Progenitor cell of endocrine pancreas (in vitro differentiated cells): ENCODE measurements at places on chromosomes 13 and 19.
A peak's percentile ranks its signal among the peaks of the same experiment; 100 is the strongest.

GRCh38 chr19:38361633-38362075 is 12.7 kb upstream of the PSMD8 start:
- DNase-seq, result peak; percentile 77

- DNase-seq, result no peak
Observed at GRCh38 chr19:8575467-8575997, 1.7 kb downstream of the MYO1F start.

DNA sequence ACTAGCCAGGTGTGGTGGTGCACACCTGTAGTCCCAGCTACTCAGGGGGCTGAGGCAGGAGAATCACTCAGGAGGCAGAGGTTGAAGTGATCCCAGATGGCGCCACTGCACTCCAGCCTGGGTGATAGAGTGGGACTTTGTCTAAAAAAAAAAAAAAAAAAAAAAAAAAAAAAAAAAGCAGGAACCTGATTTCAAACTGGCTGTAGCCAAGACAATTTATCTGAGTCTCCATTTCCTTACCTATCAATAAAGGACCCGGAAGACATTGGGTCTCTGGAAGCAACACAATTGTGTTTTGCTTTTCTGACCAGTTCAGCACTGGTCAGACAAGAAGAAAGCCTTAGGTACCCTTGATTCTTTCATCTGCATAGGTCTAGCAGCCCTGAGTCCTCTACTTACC is 491.0 kb downstream of the TBC1D4 start:
- no peak for DNase-seq

DNA sequence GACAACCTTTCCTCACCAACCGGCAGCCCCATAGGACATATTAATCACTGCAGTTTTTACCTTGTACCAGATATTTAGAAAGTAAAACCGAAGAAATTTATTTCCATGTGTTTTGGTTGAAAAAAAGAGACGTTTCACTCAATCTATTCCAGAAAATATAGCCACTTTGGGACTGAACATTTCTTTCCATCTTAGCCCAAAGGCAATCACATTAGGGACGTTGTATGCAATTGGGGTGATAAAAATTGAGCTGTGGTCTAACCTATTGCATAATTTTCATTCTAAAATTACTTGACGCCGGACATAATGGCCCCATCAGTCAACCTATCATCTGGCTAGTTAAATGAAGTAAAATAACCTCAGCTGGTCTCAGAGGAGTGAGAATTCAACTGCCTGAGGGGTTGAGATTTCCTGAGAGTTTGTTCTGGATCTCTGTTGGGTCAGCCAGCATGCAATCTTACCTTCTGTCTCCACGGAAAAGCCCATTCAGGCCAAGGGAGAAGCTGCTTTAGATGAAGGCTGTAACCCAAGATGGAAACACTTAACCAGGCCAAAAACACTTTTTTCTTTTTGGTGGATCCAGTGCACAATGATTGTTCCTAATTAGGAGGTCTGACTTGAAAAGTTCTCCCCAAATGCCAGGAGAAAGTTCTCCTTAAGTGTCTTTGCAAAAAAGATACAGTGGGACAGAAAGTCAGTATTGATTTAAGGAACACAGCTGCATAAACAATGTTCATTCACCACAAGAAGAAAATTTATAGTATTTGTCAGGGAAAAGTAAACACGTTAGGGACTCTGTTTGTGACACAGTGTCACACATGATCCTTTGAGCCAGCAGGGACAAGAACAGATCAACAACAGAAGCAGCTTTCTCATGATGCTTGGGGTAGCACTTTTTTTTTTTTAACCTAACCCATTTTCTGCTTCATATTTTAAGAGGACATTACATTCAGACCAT is 34.1 kb downstream of the DLEU7 start:
- no peak for DNase-seq
